H9 (cell line): ENCODE measurements at places on chromosomes 16 and 17.
A peak's percentile ranks its signal among the peaks of the same experiment; 100 is the strongest.

DNA sequence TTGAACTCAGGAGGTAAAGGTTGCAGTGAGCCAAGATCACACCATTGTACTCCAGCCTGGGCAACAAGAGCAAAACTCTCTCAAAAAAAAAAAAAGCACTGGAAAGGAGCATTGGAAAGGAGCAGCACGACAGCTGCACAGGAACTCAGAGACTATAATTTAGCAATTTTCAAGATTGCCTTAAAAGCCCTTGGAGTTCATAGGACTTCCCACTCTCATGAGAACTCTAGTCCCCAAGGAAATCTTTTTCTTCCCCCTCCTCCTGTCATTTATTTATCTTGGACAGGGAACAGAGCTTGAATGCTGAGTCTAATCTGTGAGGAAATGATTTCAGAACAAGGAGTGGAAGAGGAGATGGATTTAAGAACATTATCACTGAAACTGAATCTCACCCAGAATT lies 69.0 kb downstream of the PLXDC1 start:
- DNase-seq, result no peak

DNA sequence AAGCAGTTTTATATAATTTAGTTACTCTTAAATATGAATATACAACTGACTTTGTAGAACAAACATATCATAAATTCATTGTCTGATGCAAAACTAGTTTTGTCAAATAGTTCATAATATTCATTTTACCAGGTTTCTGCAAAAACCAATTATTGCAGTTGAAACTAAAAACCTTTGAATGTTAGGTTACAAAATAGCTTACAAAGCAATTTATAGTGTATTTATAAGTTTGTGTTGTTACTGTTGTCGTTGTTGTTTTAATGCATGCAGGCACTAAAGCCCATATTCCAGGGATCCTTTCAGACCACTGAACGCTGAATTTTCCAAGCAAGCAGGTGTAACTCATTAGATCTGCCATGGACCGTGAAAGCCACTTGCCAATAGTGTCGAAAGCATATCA lies 427.6 kb downstream of the ZFHX3 start:
- no peak for DNase-seq

DNA sequence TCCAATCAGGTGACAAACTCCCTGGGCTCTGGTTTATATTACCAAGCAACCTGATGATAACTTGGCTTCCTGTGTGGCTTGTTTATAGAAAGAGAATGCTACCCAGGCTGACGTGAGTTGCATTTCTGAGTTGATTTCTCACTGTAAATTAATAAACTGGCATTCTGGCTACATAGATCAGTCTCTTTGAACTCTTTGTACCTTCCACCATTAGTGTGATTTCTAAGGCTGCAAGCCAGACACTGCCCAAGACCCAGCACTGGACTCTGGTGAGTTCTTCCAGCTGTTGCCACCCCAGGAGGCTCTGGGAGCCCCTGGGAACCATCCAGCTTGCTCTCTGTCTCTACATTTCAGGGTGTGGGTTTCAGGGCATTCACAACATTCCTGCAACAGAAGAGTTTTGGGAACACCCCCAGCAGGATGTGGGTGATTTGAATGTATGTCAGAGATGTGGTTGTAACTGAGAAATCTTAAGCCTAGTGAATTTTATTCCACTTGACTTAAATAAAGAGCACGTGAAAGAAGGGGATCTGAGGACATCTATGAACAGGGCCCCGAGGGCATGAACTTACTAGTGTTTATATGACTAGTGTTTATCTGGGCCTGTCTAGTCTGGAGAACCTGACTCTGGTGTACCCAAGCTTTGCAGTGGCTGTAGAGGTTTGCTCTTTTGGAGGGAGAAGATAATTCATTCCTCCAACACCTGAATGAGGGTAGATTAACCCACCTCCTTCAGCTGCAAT lies 30.3 kb upstream of the LRRC37A start:
- peak; percentile 43 for DNase-seq

GRCh38 chr17:72974605-72975232 lies 117.8 kb downstream of the SLC39A11 start:
- no peak for DNase-seq

DNA sequence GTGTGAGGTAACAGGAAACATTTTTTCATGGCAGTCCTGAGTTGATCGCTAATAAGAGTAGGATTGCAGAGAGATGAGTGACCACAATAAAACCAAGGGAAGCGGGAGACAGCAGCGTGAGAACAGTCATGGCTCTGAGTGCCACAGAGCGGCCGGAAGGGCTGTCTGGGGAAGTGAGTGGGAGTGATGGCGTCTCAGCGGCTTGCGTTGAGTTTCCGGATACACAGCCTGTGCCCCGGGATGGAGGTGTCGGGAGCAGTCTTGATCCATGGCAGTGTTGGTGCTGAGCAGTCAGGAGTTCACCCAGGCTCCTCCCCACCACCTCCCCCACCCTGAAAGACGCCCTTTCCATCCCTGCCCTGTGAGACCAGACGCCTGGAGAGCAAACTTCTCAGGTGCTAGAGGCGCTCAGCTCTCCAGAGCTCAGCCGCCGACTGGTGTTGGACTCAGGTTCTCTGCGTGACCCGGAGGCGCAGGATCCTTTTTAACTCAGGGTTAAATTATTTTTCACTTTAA lies 59.8 kb downstream of the BANP start:
- DNase-seq, result no peak

DNA sequence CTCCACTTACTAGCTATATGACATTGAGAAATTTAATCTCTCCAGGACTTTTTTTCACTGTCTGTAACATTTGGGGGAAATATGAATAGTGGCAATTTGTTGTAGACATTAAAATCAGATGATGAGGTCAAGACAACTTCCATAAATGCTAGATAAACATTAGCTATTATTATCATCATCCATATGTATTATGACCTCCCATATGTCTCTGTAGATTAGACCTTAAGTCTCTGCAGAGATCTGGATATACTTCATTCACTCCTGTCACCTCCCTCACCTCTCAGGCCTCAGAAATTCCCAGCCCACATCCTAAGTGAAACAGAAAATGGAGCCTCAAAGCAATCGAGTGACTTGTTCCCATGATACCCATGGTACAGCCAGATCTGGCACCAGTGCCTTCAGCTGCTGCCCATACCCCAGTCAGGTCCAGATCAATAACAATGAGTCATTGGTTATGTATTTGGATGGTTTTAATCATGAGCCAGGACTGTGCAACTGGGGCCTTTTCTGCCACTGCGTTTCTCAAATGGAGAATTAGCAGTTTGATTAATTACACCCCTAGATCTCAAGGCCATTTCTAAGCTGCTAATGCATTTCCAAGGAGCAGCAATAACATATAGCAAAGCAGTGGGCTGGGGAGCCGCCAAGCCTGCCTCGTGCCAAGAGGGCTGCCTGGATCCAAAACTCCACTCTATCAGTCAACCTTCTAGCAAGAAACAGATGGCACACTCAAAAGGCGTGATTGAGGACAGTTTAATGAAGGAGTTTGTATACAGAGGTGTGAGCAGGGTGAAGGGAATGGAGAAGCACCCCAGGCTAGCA lies 2.6 kb upstream of the FDXR start:
- DNase-seq, result no peak
